ENCODE measurements at places on chromosomes 5 and 9. TPM values are rescaled to one million over a fixed set of nuclear protein-coding genes. Genes with fewer than 3 reads are reported as not detected.
A peak's percentile ranks its signal among the peaks of the same experiment; 100 is the strongest.

- no peak for DNase-seq
- peaks cover 7% of the 10 kb centered on the region for H3K4me1 ChIP-seq
- H3K27ac ChIP-seq = no peak overlapping the region
- H3K36me3 ChIP-seq = peaks cover 55% of the 10 kb centered on the region
These were observed 1.7 kb upstream of the DPH7 start for GRCh38 chr9:137580209-137580953.

GRCh38 chr9:110996436-110997220 is 41.6 kb downstream of the LPAR1 start:
- no peaks in the 10 kb centered on the region for H3K27me3 ChIP-seq
- no peak overlapping the region for H3K27ac ChIP-seq

DNA sequence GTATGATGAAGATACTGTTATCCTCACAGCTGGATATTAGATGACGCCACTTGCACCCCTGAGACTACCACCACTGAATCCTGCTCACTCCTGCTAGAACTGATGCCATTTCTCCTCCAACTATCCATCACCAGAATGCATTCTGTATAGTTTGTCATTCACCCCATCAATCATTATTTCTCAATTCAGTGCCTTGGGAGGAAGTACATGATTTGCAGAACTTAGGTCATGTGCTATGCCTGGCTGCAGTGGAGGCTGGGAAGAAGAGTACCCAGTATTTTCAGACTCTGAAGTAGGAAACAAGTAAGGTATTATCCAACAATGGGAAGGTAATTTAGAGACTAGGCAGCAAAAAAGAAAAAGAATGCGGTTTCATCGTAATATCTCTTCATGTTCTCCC is 26.2 kb upstream of the HSD17B4 start:
- no peaks in the 10 kb centered on the region for H3K36me3 ChIP-seq
- no peaks in the 10 kb centered on the region for H3K27me3 ChIP-seq
- no peak for DNase-seq
- H3K4me1 ChIP-seq = peaks cover 12% of the 10 kb centered on the region

DNA sequence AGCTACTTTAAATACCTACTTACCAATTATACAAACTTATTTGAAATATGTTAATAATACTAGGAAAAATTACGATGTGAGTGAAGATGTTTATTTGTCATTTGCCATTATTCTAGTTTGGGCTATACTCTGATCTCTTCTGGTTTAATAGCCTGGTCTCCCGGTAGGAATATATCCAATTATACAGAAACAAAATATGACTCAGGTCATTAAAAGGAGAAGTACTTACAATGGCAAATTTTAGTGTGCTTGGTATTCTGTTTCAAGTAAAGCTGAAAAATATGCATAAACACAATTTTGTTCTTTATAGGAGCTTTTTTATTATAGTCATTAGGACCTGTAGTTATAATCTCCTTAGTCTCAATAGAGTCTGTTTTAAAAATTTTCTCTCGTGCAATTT is 176.8 kb downstream of the SLCO4C1 start:
- DNase-seq = no peak
- peaks cover 5% of the 10 kb centered on the region for H3K4me1 ChIP-seq
- no peaks in the 10 kb centered on the region for H3K36me3 ChIP-seq
- peaks cover 4% of the 10 kb centered on the region for H3K27me3 ChIP-seq

- H3K4me1 ChIP-seq = no peaks in the 10 kb centered on the region
- no peak for DNase-seq
- no peak overlapping the region for H3K4me3 ChIP-seq
- H3K27ac ChIP-seq = no peak overlapping the region
These were observed 146.8 kb upstream of the ADAMTSL1 start for GRCh38 chr9:18327121-18327520.

DNA sequence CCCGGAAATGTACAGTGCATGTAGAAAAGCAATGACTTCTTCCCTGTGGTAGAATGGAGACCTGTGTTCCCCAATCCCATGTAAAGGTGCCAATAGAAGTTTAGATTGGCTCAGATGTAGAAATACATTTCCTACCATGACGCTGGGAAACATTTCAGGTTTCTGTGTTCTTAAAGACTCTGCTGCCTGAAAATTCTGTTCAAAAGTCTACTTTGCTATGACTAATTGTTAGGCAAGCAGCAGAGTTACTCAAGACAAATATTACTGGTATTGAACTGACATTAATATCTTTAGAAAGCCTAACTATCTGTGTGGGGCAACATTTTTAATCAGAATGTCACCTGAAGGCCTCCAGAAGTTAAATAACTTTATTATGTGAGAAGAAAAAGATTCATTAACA is 75.5 kb upstream of the ELL2 start:
- no peak overlapping the region for H3K4me3 ChIP-seq
- no peaks in the 10 kb centered on the region for H3K27me3 ChIP-seq

Gene PLEKHG4B
- total RNA-seq = 5.0 TPM

Gene GRIA1
- 0.28 TPM for total RNA-seq

DNA sequence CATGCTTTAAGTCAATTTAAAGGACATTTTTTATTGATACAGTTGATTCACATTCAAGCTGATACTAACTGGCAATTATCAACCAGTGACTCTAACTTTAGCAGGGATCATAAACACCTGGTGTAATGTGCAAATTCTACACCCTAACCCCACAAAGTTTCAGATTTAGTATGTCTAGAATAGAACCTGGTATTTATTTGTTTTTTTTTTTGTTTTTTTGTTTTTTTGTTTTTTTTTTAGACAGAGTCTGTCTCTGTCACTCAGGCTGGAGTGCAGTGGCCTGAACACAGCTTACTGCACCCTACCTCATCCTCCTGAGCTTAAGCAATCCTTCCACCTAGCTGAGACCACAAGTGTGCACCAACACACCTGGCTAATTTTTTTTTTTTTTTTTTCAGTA is 311.2 kb upstream of the SEMA6A start:
- no peaks in the 10 kb centered on the region for H3K36me3 ChIP-seq
- H3K4me3 ChIP-seq = no peak overlapping the region
- no peak for DNase-seq

DNA sequence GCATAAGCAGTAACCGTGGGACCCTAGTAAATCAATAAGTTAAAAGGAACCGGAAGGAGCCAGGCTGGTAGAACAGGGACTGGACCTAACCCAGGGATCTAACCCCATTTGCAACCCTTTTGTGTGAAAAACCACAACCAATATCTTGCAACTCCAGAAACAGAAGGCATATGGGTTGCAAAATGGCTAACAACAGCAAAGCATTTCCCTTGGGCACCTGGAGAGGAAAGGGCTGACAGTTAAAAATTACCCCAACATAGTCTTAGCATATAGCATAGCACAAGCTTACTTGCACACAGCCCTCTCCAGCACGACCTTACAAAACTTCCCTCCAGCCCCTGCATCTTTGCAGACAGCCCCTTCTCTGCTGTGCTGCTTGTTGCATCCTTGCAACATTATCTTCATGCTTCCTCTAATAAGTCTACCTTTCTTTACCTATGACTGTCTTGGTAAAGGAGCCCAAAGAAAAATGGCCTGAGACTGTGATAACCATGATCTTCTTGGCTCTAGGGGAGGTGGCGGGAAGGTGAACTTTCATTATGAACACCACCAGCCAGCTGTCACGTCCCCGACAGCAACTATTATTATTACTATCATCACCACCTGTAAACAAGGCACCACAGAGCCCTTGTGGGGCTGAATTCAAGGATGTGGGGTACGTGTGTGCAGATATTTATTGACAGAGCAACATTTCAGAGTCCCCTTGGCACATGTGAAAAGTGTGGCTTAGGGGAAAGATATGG is 49.8 kb downstream of the PRRC1 start:
- H3K27me3 ChIP-seq = no peaks in the 10 kb centered on the region
- no peak overlapping the region for H3K4me3 ChIP-seq
- no peak overlapping the region for H3K27ac ChIP-seq
- H3K4me1 ChIP-seq = peaks cover 24% of the 10 kb centered on the region
- no peaks in the 10 kb centered on the region for H3K36me3 ChIP-seq

- no peak within 1 kb of the TSS for H3K27ac ChIP-seq
- H3K27me3 ChIP-seq = peaks cover 47% of the 10 kb centered on the region
- peak within 1 kb of the TSS; percentile 98 for H3K4me3 ChIP-seq
- H3K36me3 ChIP-seq = no peaks in the 10 kb centered on the region
These were observed at the start of gene RAB3C for GRCh38 chr5:58582803-58583491. RAB3C (plus strand) TSS chr5:58583075; CDS start chr5:58583209, 134 bp downstream.

DNA sequence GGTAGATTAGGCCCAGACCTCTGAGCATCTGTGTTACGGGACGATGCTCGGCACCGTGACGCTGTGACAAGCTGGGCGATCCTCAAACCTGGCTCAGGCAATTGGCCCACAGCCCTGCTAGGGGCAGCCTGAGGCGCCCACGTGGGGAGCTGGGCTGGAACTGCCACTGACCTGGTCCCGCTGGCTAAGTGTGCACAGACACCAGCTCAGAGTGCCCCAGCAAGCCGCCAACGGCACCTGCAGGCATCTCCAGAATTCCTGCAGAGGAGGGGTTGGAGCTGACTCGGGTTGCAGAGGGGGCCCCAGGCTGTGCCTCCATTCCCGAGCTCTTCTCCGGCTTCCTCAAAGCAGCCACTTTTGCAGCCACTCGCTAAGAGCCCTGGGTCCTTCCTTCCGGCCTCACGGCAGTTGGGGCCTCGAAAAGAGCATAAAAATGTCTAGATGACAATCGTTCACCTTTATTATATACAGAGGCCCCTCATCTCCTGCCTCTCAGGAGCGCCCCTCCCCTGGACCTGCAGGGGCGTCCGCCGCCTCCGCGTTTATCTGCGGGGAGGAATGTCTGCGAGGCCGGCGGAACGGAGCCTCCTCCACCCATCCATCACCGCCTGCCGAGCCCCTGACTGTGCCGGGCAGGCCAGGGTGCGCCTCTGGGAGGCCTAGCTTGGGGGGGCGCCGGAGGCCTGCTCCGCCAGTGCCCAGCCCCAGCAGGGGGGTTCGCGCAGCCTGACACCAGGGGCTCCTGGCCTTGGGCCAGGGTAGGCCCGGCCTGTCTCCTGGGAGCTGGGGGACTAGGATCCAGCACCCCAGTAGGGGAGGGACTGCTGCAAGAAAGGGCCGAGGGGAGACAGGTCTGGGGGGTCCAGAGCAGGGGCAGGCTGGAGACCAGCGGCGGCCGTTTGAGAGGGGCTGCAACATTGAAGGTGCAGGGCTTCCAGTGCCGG is 144.9 kb downstream of the BARX1 start:
- H3K27ac ChIP-seq = no peak overlapping the region
- peak; percentile 72 for DNase-seq
- H3K36me3 ChIP-seq = no peaks in the 10 kb centered on the region
- peaks cover 3% of the 10 kb centered on the region for H3K4me1 ChIP-seq
- H3K27me3 ChIP-seq = no peaks in the 10 kb centered on the region
- H3K4me3 ChIP-seq = no peak overlapping the region

- H3K4me3 ChIP-seq = no peak overlapping the region
- no peak overlapping the region for H3K27ac ChIP-seq
- H3K36me3 ChIP-seq = no peaks in the 10 kb centered on the region
- DNase-seq = no peak
These were observed 56.7 kb upstream of the NAA35 start for GRCh38 chr9:85884256-85884655.

- H3K27me3 ChIP-seq = peaks cover 5% of the 10 kb centered on the region
- no peaks in the 10 kb centered on the region for H3K36me3 ChIP-seq
- no peak for DNase-seq
- no peaks in the 10 kb centered on the region for H3K4me1 ChIP-seq
- no peak overlapping the region for H3K27ac ChIP-seq
These were observed 274.6 kb downstream of the ARHGEF28 start for GRCh38 chr5:73900566-73900965.

- no peak overlapping the region for H3K4me3 ChIP-seq
- peak; percentile 59 for DNase-seq
- H3K4me1 ChIP-seq = no peaks in the 10 kb centered on the region
- no peak overlapping the region for H3K27ac ChIP-seq
- H3K27me3 ChIP-seq = peaks cover 7% of the 10 kb centered on the region
- no peaks in the 10 kb centered on the region for H3K36me3 ChIP-seq
These were observed 19.1 kb downstream of the GFI1B start for GRCh38 chr9:132997591-132997990.

GRCh38 chr9:75083188-75083970 is 4.6 kb downstream of the NMRK1 start:
- H3K4me1 ChIP-seq = peaks cover 29% of the 10 kb centered on the region
- no peak overlapping the region for H3K27ac ChIP-seq
- H3K4me3 ChIP-seq = peak overlapping the region; percentile 57
- peak; percentile 87 for DNase-seq
- H3K27me3 ChIP-seq = no peaks in the 10 kb centered on the region
- peaks cover 4% of the 10 kb centered on the region for H3K36me3 ChIP-seq

Gene SLC22A4
- 0.68 TPM for total RNA-seq

DNA sequence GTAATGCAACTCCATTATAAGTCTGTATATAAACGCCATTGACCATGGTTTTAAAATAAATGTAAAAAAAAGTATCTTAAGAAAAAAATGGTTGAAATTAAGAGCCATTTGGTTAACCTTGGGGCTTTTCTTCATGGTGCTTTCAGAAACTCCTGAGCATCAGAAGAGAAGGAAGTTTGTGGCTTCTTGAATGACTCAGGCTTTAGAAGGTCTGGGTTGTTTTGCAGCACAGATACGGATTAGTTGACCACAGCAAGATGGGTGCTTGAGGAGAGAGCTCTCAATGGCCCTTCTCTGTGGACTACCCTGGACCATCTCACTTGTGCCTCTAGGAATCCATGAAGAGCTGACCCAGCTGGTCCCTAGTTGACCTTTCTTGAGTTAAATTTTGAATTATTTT is 189.5 kb downstream of the TMEM38B start:
- peaks cover 11% of the 10 kb centered on the region for H3K4me1 ChIP-seq
- H3K27ac ChIP-seq = no peak overlapping the region
- H3K4me3 ChIP-seq = no peak overlapping the region
- DNase-seq = no peak

GRCh38 chr5:16665601-16666000 is 48.8 kb upstream of the RETREG1 start:
- no peak overlapping the region for H3K4me3 ChIP-seq
- DNase-seq = no peak
- peaks cover 72% of the 10 kb centered on the region for H3K36me3 ChIP-seq
- H3K27ac ChIP-seq = no peak overlapping the region

DNA sequence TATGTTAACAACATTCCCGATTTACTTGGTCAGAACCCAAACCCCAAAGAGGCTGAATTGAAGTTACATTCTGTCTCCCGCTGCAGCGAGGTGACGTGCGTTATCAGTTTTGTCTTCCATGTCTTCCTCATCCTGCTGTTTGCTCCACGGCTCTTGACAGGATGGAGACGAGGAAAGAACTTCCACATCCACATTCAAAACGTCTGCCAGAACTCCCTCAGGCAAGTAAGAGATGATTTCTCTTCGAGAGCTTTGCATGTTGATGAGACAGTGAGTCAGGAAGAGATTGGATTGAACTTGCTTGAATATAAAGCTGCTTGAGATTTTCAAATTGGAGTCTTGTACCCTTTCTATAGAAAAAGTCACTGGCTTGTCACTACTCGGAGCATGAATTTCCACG is 242.6 kb downstream of the AUH start:
- H3K36me3 ChIP-seq = no peaks in the 10 kb centered on the region
- H3K4me3 ChIP-seq = no peak overlapping the region
- no peaks in the 10 kb centered on the region for H3K27me3 ChIP-seq
- no peak overlapping the region for H3K27ac ChIP-seq

Gene TRPM3
- 2.5 TPM for total RNA-seq

GRCh38 chr5:163561339-163561738 is 55.9 kb downstream of the MAT2B start:
- H3K27ac ChIP-seq = no peak overlapping the region
- H3K4me3 ChIP-seq = no peak overlapping the region
- DNase-seq = no peak
- peaks cover 3% of the 10 kb centered on the region for H3K4me1 ChIP-seq
- H3K36me3 ChIP-seq = no peaks in the 10 kb centered on the region
- H3K27me3 ChIP-seq = peaks cover 16% of the 10 kb centered on the region

GRCh38 chr5:57695706-57696388 is 213.2 kb upstream of the ACTBL2 start:
- no peaks in the 10 kb centered on the region for H3K36me3 ChIP-seq
- H3K27ac ChIP-seq = peak overlapping the region; percentile 45
- no peaks in the 10 kb centered on the region for H3K27me3 ChIP-seq
- no peak for DNase-seq
- no peak overlapping the region for H3K4me3 ChIP-seq
